ENCODE measurements at places on chromosomes 2 and 18. TPM values are rescaled to one million over a fixed set of nuclear protein-coding genes. Genes with fewer than 3 reads are reported as not detected.

The RAB17 gene
- 24.2 TPM for total RNA-seq

The OTX1 gene
- 0.36 TPM for total RNA-seq

The CHRNG gene
- not detected for total RNA-seq

The SLC25A12 gene
- 36.7 TPM for total RNA-seq

The TNS1 gene
- 581 TPM for total RNA-seq

The ANKRD44 gene
- total RNA-seq: 36.1 TPM

The TTR gene
- 0.55 TPM for total RNA-seq

The CREG2 gene
- total RNA-seq: 1.8 TPM

The NT5DC4 gene
- total RNA-seq: not detected

The COL4A4 gene
- total RNA-seq: 12.1 TPM

The GPR155 gene
- total RNA-seq: 5.5 TPM

The SUPT7L gene
- total RNA-seq: 33.7 TPM

The USP14 gene
- total RNA-seq: 58.3 TPM

The APOB gene
- 0.75 TPM for total RNA-seq

The SPP2 gene
- not detected for total RNA-seq

The ITGB6 gene
- total RNA-seq: 96.3 TPM

The COL3A1 gene
- 174 TPM for total RNA-seq

The CYTIP gene
- 15.8 TPM for total RNA-seq

The IRS1 gene
- total RNA-seq: 40.0 TPM

The IL1A gene
- total RNA-seq: 5.9 TPM

The CTAGE1 gene
- not detected for total RNA-seq

The UGT1A5 gene
- 21.3 TPM for total RNA-seq

The ABCG5 gene
- total RNA-seq: not detected

The COLEC12 gene
- total RNA-seq: 10.2 TPM

All from ureter (tissue), 1 donor.